Activated CD4-positive, alpha-beta T cell treated with anti-CD3 and anti-CD28 coated beads, Interleukin-2, amount 50 U/mL, for 24 hours (primary cell): ENCODE measurements at places on chromosomes 12 and 14.

DNA sequence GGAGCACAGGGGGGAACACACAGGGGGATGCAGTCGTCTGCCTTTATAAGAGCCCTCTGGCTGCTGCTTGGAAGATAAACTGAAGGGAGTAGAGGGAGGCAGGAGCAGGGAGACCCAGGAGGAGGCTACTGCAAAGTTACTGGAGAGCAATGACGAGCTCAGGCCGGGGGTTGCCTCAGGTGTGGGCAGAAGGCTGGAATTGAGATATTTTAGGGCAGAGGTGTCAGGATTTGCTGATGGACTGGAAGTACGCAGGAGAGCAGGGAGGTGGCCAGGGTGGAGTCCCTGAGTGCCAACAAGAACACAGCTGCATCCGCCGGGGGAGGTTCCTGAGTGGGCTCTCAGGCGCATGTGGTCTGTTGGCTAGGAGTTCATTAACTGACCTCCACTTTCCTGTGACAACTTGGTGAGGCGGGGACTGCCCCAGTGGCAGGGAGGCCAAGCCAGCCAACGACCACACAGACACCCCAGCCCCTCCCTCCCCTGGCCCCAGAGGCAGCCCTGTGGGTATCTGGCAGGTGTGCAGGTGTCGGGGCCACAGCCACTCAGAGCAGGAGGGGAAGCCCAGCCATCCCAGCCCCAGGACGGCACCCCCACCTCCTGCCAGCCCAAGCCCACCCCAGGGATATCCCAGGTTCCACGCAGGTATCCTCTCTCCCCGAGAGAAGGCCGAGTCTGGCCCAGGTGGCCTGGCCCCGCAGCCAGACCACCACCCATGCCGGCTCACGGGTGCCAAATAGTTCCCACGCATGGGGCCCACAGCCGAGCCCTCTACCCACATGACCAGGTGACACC lies 85.4 kb downstream of the NCOR2 start:
- DNase-seq = no peak

- no peak for DNase-seq
Measured at GRCh38 chr12:50220363-50220995, 53.3 kb upstream of the CERS5 start.

DNA sequence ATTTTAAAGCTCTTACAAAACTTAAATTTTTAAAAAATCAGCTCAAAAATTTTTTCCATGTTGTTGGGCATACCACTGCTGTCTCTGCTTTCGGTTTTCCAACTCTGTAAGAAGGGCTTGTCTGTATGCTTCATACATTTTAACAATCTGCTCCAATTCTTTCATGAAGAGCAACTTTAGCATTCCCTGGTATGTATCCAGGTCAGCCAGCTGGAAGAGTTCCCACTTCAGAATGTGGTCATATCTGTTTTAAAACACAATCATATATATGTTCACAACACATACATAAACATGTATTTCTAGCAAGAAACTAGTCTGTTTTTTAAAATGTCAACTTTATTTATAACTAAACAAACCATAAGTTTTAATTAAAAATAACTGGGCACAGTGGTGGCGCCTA lies 33.0 kb downstream of the SAV1 start:
- DNase-seq = no peak

DNA sequence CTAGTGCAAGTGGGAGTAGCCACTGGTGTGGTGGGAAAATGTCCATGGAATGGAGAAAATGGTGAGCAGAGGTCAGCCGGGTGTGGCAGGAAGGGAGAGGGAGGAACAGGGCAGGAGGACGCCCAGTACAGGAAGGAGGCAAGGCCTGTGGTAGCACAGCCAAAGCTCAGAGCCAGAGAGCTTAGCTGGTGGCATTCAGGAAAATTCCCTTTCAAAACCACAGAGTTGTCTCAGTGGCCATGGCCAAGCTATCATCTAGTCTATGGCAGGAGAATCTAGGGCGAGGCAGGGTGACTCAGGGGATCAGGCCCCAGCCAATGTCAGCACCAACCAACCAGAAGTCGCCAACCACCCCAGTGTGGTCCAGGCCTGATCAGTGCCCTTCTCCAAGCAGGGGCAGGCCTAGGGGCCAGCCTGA lies 67.7 kb upstream of the DDX11 start:
- no peak for DNase-seq

DNA sequence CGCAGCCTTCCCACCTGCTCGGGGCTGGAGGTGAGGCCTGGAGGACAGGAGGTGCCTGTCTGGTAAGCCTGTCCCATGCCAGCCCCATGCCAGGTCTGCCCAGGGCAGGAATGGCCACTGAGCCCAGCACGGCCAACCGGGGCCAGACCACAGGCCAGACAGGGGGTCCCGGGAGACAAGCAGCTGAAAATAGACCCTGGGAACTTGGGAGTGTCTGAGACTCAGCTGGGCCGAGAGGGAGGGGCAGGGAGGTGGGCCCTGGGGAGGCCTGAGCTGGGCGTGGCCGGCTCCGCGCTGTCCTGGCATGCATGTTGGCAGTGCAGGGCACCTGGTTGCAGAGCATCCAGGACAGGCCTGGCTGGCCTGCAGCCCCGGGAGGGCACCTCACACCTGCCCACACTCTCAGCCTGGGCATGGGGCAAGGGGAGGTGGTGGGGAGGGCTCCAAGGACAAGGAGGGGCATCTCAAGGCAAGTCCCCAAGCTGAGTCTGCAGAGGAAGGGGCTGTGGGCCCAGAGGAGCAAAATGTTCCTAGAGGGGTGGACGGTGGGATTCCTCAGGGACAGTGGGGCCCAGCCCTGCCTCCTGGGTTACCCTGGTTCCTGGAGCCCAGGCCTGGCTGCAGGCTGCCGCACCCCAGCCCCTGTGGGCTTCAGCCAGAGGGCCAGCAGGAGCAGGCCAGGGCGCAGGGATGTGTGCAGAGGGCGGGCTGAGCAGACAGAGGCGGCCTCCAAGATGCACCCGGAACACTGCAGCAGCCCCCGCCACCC lies 3.2 kb upstream of the CRIP1 start:
- DNase-seq = no peak

- no peak for DNase-seq
Measured at GRCh38 chr14:42023452-42023851, 416.8 kb downstream of the LRFN5 start.

GRCh38 chr14:91068642-91069041 lies 8.2 kb upstream of the RPS6KA5 start:
- DNase-seq = no peak

GRCh38 chr14:99562856-99563748 lies 40.9 kb downstream of the CCDC85C start:
- no peak for DNase-seq

- no peak for DNase-seq
Measured at GRCh38 chr12:59388694-59389093, 207.1 kb upstream of the SLC16A7 start.

- no peak for DNase-seq
Measured at GRCh38 chr14:74977901-74978385, 22.5 kb upstream of the PGF start.

GRCh38 chr12:8829125-8829518 lies 6.7 kb downstream of the A2ML1 start:
- no peak for DNase-seq

GRCh38 chr14:85187521-85187920 lies 342.4 kb upstream of the FLRT2 start:
- no peak for DNase-seq

DNA sequence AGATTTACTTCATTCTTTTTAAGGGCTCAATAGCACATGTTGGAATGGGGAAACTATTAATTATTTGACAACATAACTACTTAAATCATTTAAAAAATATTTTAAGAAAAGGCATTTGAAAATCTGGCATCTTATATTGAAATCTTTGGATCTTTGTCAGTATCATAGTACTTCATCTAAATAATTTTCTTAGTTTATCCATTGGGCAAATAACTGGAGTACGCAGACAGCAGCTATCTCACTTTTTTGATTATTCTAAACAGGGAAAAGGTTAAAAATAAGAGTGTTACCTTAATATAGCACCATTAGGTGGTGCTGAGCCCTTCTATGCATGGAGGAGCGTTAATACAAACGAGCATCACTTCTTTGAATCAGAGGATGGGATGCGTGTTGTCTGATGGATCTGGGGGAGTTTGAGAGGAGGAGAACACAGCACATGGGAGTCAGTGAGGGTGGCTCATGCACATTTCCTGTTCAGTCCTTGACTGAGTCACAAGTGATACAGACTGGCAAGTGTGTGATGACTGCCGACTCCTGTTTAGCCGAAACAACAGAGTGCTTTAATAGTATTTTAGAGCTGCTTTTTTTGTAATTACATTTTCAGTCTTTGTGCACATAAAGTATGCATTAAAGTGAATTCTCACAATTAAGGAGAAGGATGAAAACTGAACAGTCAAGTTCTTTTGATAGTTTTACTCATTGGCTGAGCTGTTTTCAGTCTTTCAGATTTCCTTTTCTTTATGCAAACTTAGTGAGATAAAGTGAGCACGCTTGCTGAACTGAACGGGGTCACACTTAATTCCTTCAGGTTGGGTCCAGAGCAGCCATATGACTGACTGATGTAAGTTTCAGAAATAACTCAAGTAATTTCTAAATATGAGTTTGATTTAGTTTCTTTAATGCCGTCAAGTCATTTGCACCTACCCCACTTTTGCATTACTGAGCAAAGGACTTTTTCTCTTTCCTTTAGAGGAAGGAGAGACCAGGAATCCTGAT lies 92.7 kb downstream of the DIP2B start:
- peak; percentile 70 for DNase-seq

- DNase-seq = no peak
Measured at GRCh38 chr12:83197483-83197914, 510.8 kb downstream of the TMTC2 start.

DNA sequence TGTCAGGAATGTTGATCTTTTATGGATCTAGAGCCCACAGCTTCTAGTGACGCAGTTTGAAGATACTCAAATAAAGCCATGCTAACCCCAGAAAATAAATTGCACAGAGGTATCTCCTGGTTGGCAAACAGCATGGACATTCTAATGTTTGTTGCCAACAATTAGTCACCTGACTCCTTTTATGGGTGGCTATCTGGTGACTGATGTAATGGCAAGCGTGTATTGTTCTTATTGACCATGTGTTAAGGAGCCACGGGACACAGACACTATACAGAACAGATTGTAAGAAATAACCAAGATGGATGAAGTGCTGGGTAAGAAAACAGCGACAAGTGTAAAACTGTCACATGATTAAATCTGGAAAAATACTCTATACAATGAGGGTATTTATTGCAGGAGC lies 401.3 kb upstream of the PDE3A start:
- DNase-seq = no peak

DNA sequence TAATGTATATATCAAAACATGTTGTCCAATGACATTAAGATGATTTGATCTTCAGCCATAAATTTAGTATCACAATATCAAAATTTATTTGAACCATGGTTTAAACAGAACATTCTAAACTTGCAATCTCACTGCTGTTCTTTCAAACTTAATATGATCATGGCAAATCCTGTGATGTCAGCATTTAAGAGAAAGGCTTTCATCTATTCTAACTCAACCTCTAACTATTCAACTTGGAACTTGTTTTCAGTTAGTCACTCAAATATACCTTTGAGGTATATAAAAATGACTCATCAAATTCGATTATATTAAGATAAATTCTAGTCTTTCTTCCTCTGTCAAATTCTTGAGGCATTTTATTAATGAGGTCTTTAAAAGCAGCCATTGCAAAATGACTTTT lies 747.0 kb upstream of the FLRT2 start:
- DNase-seq = no peak

GRCh38 chr12:13875744-13876143 lies 105.7 kb downstream of the GRIN2B start:
- DNase-seq = no peak

DNA sequence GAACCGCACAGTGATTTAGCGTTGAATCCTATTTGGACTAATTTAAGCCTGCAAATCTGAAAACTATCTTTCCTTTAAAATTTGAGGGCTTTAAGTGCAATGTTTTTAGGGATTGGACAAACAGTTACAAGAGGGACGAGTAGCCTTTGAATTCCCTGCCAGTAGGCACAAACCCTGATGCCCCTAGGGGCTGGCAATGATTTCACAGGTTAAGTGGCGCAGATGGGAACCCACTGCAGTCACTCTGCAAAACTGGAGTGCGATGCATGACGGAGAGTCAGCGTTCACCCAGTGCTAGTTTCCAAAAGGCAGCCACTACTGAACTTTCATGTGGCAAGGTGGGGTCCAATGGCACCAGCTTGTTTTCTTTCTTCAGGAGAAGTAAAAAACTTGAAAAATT lies 99.4 kb upstream of the FRMD6 start:
- no peak for DNase-seq

GRCh38 chr14:57317248-57317833 lies 48.6 kb downstream of the AP5M1 start:
- DNase-seq = peak; percentile 76

DNA sequence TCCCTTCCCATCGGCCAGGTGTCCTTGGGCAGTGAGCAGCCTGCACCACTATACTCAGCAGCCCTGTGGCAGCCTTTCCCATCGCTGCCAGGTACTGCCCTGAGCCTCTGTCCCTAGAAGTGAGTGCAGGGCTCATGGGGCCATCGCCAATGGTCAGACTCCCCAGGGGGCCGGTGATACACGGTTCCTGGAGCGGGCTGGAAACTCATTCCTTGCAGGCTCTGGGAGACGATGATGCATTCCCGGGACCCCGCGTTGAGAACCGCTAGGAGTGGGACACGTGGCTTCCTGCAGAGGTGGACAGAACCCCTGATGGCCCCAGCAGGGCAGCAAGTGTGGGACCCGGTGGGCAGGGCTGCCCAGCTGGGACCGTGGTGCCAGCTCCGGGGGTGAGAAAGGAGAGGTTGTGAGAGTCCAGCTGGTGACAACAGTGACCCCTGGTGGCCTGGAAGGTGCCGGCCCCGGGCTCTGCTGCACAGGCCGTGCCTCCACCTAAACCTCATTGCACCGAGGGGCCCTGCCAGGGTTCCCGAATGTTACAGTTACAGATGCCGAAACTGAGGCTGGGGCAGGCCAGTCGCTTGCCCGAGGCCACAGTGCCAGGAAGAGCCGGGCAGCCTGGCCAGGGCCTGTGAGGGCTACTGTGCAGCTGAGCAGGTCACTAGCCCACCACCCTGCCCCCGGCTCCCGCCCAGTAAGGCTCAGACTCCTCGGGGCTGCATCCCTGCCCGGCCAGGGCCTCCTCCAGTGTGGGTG lies 33.8 kb downstream of the FBRSL1 start:
- peak; percentile 54 for DNase-seq

DNA sequence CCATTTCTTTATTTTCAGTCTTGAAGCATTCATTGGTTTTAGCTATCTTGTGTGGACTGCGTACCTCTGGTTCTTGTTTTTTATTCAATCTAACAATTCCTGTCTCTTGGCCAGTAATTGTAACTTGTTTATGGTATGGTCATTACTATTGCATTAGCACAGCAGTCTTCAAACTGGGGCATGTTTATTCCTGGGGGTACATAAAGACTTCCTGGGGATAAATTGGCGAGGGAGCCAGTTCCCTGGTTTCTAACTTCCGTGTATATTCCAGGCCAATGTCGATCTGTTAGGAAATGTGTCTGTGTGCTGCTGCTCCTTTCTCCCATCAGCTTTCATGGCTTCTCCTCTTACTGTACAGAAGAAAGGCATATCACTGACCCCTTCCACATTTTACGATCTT lies 13.7 kb upstream of the EVL start:
- DNase-seq = no peak
